ENCODE measurements at places on chromosomes 4 and X.

- DNase-seq: no peak
These were observed 295.9 kb upstream of the TACR3 start for GRCh38 chr4:104015680-104016079.

GRCh38 chrX:140701480-140701879, 8.1 kb upstream of the LINC00632 start:
- peak; percentile 4 for DNase-seq

- DNase-seq: no peak
These were observed 47.9 kb downstream of the NDST3 start for GRCh38 chr4:118082182-118082581.

- no peak for DNase-seq
These were observed 65.4 kb upstream of the ADRA2C start for GRCh38 chr4:3700736-3701135.

GRCh38 chr4:32106767-32107166, 1386.6 kb downstream of the PCDH7 start:
- no peak for DNase-seq

GRCh38 chr4:8194306-8195242, 4.5 kb upstream of the SH3TC1 start:
- no peak for DNase-seq

DNA sequence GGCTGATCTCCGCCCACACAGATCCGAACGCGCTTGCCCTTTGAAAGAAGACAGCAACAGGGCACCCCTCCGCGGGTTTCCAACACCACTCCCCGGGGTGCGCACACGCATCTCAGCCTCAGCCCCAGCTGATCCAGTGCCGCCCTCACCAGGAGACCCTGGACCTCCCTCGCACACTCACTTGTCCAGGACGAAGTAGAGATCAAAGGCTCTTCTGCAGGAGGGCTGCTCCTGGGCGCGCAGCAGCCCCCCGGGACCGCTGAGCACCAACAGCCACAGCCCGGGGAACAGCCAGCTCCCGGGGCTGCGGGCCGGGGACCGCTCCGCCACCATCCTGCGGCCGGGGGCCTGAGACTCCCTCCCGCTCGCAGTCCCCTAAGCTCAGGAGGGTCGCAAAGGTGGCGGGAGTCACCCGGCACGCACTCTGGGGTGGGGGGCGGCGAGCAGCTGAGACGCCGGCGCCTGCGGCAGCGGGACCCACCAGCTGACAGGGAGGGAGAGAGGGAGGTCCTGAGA, 743 bp downstream of the ANTXR2 start:
- peak; percentile 19 for DNase-seq

DNA sequence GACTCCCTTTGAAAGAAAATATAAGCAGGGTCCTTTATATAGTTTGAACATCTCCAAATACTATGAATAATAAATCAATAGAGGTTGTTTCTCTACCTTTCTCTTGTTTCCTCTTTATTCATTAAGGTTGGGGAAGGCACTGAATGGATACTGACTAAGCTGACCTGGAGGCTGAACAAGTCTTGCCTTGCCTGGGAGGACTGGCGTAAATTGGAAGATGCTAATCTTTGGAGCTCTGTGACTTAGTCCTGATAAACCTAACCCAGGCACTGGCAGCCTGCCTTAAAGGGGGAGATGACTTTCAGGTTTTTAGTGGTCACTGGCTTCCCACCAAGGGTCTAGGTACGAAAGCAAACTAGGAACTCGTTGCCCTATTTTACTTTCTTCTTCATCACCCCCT, 10.5 kb downstream of the CCDC160 start:
- DNase-seq: no peak

DNA sequence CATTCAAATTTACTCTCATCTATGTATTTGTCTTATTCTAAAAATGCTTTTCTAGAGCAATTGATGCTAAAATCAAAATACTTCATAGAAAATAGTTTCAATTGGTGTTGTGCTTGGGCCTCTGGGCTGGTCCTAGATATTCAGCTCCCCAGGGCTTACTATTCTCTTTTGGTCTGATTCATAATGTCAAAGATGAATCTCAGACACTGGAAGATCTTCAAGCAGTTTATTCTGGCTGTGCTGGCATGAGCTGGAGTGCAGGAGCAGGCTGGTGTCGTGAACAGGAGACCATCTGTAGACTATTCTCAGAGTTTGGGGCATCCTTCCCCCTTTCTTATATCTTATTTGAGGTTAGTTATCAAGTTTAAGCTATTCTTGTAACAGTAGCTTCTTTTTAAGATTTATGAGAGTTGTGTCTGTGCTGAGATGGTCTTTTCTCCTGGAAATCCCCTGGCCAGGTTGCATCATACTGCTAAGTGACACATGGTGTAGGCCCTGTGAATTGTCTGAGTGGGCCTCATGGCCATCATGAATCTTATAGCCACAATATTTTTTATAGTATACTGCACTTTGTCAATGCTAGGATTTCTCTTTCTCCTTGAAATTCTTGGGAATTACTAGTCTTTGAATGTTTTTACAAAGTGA, 1624.0 kb upstream of the IGFBP7 start:
- no peak for DNase-seq

DNA sequence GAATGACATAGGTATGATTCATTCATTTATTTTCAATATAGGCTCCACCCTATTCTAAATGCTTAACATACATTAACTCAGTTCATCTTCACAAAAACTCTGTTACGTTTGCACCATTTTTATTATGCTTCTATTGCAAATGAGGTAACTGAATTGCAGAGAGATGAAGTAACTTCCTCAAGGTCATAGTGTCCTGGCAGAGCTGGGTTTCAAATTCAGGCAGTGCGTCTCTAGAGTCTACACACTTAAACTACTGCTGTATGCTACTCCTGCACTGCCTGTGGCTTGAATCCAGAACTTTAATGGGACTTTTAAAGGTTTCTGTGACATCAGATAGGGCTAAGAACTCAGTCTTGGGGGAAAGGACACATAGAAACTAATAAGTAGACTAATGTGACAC, 413.4 kb downstream of the UBE2NL start:
- DNase-seq: no peak

DNA sequence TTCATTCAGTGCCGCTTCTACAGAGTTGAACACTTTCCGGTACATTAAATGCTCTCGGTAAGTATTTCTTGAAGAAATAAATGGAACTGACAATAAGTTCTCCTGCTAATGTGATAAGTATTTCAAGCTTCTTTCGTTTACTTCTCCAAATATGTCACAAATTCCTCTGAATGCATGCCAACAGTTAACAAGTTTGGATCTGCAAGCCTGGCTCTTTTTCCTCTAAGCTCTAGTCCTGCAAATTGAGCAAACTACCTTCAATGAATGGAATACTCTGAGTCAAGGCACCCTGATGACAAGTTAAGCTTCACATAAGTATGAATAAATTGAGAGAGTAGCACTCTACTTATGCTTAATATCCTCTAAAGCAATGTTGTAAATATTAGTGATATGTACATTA, 403.6 kb downstream of the PDGFC start:
- peak; percentile 52 for DNase-seq

DNA sequence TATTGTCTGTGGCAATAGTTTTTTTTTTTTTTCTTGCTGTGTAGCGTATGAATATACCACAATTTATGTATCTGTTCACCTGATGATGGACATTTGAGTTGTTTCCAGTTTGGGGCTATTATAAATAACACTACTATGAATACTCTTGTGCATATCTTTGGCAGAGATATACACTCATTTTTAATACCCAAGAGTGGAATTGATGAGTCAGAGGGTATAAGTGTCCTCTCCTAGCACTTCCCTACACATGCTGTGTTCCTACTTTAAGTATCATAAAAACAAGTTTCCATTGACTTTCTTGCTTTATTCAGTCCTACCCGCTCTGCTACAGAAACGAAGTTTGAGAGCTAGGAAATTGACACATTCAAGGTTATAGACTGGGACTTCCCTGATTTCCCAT, 39.8 kb downstream of the XIAP start:
- DNase-seq: peak; percentile 26

- peak; percentile 95 for DNase-seq
These were observed 32.7 kb downstream of the TBC1D14 start for GRCh38 chr4:6942238-6942800.

GRCh38 chrX:139554376-139554775, 23.8 kb downstream of the F9 start:
- no peak for DNase-seq

DNA sequence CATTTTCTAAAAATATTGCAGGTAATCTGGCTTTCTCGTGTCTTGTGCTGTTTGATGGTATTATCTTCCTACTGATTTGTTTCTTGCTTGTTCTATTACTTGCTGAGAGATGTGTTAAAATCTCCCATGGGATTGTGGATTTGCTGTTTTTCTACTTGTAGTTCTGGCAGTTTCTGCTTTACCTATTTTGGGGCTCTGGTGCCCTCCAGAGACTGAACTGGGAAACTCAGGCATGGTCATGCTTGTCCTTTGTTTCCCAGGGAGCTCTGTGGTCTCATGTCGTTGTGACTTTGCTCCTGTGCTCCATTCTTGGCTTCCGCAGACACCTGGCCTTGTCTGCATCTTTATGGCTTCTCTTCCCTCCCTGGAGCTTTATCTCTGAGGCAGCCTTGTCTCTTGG, 39.5 kb downstream of the NSD2 start:
- peak; percentile 71 for DNase-seq

- DNase-seq: peak; percentile 55
These were observed 155.6 kb downstream of the CBR4 start for GRCh38 chr4:168854350-168854921.

GRCh38 chrX:31237189-31237588, 165.3 kb upstream of the FTHL17 start:
- DNase-seq: no peak

GRCh38 chr4:152050106-152050505, 289.3 kb upstream of the GATB start:
- no peak for DNase-seq

DNA sequence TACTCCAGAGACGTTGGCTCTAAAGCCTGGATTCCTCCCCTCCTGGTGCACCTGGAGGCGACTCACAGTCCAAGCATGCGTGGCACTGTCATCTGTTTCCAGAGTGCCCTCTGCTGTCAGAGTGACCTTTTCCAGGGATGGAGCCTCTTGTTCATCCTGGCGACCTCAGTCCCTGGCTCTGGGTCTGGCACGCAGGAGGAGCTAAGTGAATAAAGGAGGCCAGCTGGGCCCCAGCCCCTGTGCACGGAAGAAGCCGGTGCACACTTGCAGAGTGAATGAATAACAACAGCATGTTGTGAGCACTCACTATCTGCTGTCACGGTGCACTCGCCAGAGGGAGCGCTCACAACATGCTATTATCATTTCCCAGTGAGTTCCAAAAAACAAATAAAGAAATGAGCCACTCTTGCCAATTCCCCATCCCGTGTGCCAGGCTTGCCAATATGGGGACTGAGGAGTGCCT, 27.8 kb upstream of the PSAPL1 start:
- no peak for DNase-seq

- DNase-seq: peak; percentile 14
These were observed at the start of gene PLP2 for GRCh38 chrX:49171752-49172279. TSS of gene PLP2 (plus strand) at chrX:49171898. CDS start at chrX:49172001, 103 bp downstream.

DNA sequence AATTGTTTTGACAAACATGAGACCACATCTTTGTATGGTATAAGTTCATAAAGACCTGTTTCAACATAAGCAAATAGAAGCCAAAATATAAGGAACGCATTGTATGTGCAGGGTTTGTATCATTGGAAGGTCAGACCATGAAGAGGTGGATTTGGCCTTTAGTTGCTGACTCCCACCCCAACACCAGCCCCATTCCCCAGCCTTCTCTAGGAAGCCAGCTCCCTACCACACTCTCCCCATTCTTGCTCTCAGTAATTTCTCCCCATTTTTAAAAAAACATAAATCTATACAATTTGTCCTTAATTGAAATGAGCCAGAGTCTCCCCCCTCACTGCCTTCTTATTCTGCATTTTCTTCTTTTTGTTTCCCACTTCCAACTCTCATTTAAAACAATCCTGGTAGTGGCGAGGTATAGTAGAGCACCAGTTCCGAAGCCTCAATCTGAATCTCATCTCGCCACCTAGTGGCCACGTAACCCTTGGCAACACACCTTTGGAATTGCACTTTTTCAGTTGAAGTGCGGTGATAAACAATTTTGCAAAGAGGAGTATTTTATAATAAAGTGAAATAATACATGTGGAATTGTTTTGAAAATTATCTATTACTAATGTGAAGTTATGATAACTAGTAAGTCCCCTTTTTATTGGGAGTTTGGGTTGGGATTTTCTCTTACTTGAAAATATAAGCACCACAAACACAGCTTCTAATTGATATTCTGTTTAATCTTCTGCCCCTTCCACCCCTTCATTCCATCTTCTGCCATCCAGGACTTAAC, 126.6 kb downstream of the ASB9 start:
- DNase-seq: peak; percentile 1
